Kidney tubule cell (primary cell): ENCODE measurements at places on chromosomes 6 and 20.

GRCh38 chr6:45369870-45370269 lies 7.9 kb downstream of the SUPT3H start:
- DNase-seq, result no peak

DNA sequence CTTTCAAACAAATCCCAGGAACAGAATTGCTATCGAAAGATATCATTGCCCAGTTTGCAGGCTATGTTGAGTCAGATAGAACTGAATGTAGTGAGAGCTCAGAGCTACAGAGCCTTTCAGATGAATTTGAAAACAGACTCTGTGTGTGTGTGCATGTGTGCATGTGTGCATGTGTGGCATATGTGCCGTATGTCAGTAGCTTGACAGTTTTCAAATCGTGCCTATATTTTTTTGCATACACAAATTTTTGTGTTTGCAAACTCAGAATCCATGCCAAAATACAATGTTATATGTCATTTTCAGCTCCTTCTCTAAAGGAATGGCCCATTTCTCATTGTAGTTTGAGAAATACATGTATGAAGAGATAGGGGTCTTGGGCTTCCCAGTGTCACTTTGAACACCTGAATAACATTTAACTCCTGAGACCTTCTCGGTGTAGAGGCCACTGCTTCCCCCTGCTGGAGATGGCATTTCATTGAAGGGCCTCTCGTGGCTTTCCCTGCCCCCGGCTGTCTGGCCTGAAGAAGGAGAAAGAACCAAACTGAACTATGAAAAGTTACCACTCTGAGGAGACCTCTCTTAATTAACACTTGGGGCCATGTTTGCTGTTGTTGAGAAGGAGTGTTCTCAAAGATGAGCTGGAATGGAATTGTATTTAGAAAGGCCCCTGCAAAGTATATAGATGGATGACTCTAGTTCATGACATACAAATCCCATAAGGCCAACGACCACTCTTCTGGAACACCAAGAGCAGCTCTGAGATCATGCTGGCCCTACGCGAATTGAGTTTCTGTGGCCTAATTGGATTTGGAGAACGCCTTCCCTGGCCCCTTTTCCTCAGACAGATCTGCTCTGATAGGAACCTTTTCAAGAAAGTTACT lies 58.7 kb downstream of the VAPB start:
- DNase-seq, result peak; percentile 63

DNA sequence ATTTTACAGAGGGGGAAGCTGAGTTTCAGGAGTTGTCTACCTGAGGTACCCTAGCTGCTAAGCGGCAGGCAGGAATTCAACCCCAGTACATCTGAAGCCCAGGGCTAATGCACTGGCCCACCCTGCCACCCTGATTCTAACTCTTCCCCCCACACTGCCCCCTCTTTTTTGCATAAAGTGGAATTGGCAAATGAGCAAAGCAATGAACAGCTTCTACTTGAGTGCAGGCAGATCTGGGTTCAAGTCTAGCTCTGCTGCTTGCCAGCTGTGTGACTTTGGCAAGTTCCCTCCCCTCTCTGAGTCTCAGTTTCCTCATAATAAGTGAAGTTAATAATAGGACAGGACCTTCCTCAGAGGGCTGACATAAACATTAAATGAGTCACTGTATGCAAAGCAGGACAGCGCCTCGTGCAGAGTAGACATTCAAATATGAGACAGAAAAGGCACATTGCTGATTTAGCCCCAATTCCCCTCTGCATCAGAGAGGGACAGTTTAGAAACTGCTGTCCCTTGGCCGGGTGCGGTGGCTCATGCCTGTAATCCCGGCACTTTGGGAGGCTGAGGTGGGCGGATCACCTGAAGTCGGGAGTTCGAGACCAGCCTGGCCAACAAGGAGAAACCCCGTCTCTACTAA lies 4.7 kb downstream of the ADA start:
- DNase-seq, result peak; percentile 53

GRCh38 chr6:36386495-36387439 lies 702 bp downstream of the ETV7 start:
- DNase-seq, result peak; percentile 73

DNA sequence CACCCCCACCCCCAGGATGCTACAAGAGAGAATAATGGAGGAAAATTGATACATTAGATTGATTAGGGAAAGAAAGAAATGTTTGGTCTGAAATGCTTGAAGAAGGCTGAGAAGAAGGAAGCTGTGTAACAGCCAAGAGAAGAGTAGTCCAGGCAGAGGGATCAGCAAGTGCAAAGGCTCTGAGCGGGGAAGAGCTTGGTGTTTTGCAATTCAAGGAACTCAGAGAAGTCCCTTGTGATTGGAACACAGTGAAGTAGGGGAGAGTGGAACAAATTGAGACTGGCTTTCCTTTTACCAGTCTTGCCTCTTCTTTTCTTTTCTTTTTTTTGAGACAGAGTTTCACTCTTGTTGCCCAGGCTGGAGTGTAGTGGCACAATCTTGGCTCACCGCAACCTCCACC lies 76.6 kb upstream of the CHD6 start:
- DNase-seq, result no peak

- DNase-seq, result no peak
These were observed 232.7 kb upstream of the TENT5A start for GRCh38 chr6:81985191-81985590.

GRCh38 chr6:90097356-90097755 lies 199.3 kb downstream of the BACH2 start:
- no peak for DNase-seq

DNA sequence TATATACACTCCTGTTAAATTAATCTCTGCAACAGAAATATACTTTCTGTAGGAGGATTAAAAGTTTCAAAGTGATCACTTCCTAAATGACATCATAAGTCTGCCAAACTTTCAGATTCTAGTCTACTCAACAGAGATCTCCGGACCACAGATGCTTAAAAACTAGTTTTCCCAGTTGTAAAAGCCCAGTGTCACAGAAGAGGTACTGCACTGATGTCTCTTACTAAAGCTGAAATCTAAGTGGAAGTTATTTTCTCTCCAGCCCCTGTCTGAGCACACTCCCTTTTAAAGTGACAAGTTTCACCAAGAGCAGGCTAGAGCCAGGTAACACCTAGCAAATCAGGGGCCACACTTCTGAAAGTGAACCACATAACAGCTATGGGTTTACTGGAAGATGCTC lies 71.6 kb upstream of the DST start:
- no peak for DNase-seq

DNA sequence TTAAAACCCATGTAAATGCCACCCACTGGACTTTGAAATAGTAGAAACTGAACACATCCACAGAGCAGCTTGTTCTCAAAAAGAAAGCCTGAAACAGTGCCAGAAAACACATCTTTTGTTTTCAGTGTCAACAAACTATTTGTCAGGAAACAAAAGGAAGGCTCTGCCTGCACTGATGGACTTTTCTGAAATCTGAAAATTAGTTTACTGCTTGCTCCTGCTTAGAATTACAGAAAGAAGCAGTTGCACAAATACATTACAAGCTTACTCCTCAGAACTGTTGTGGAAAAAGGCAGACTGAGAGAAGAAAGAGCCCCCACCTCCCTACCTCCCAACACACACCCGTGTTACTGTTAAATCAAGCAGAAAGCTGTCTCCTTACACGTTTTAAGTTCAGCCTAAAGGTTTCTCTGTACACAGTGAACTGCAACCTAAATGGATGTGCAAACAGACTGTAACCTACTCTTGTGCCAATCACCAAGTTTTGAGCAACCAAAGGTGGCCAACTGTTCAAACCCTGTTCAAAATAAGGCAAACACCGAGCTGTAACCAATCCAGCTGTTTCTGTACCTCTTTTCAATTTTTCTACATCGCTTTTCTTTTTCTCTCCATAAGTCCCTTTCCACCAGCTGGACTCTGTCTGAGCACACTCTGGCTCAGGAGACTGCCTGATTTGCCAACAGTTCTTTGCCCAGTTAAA lies 43.7 kb downstream of the FRK start:
- no peak for DNase-seq

GRCh38 chr20:50271176-50271575 lies 80.5 kb downstream of the CEBPB start:
- DNase-seq, result no peak

- DNase-seq, result no peak
These were observed 20.9 kb upstream of the PI3 start for GRCh38 chr20:45153752-45154151.

DNA sequence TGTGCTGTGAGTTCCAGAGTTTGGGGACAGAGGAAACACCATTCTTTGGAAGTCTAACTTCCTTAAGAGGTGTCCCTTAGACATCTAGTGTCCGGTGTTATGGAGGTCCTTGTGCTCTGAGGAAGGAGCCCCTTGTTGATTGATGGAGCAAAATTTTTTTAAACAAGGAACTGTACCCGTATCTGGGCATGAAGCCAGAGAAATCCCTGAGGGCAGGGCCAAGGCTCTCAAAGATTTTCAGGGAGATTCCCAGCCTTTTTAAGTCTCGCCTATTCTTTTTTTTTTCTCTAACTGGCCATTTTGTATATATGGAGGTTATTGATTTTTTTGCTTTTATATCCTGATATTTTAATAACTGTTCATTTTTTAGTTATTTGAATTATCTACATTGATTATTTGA lies 45.9 kb downstream of the TRIM38 start:
- no peak for DNase-seq

GRCh38 chr20:20489648-20490341 lies 121.9 kb downstream of the INSM1 start:
- no peak for DNase-seq

GRCh38 chr6:113587078-113587699 lies 270.0 kb upstream of the MARCKS start:
- DNase-seq, result no peak

GRCh38 chr6:4010689-4011090 lies 68.2 kb downstream of the FAM217A start:
- DNase-seq, result no peak

DNA sequence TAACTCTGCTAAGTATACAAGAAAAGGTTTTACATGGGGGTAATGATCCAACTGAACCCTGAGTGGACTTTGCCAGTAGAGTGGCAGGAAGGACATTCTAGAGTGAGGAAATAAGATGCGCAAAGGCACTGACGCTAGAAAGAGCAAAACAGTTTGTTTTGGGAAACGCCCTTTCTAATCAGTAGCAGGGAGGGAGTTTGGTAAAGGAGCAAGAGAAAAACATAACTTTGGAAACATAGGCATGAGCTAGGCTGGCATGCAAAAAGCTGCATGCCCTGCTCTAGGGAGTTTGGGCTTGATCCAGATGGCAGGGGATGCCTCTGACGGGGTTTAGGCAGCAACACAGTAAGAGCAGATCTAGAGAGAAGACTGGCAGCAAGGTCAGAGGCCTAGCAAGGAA lies 135.2 kb downstream of the DST start:
- no peak for DNase-seq

- peak; percentile 97 for DNase-seq
These were observed 70.7 kb downstream of the PDE7B start for GRCh38 chr6:135922174-135922573.

- DNase-seq, result no peak
These were observed 241.4 kb downstream of the SLC24A3 start for GRCh38 chr20:19453862-19454261.

- DNase-seq, result peak; percentile 67
These were observed 394.4 kb upstream of the CDH4 start for GRCh38 chr20:60857708-60858107.

- peak; percentile 75 for DNase-seq
These were observed 10.0 kb upstream of the PFDN4 start for GRCh38 chr20:54197621-54198604.

- peak; percentile 33 for DNase-seq
These were observed 36.5 kb upstream of the MPC1 start for GRCh38 chr6:166419286-166419685.

GRCh38 chr6:132140189-132140588 lies 189.0 kb upstream of the CCN2 start:
- no peak for DNase-seq

GRCh38 chr20:10758446-10758845 lies 84.6 kb upstream of the JAG1 start:
- peak; percentile 82 for DNase-seq

- DNase-seq, result peak; percentile 20
These were observed 276.0 kb downstream of the TFAP2A start for GRCh38 chr6:10138917-10139316.

DNA sequence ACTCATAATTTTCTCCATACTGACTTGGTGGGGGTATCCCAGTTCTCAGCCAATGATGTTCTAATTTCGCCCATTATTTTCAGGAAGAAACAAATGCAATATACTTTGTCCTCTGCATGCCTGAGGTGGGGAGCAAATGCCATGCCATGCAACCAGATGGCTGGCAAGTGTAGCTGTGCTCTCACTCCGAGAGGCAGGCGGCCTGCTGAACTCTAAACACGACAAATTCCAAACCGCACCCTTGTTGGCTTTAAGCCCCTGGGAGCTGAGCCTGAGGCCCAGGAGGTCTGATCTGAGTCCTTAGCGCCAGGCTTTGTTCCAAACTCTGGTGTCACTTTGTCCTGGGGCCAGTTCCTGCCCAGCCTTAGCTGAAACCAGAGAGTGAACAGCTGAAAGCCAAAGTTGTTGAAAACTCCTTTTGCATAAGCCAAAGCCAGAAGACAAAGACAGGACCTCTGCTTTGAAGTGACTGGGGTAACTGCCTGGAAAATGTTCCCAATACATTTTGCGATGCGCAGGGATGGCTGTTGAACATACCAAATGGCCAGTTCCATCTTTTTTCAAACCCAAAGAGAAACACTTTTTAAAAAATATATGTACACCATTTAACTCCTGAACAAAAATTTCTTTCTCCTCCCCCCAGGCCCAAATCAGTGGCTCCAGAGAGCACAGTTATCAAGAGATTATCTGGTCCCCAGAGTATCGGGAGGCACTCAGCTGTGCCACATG lies 46.2 kb downstream of the TTI1 start:
- DNase-seq, result no peak

- no peak for DNase-seq
These were observed 7.6 kb downstream of the RIPOR2 start for GRCh38 chr6:24927985-24928745.

GRCh38 chr20:56575157-56575556 lies 42.1 kb downstream of the FAM209B start:
- DNase-seq, result no peak

DNA sequence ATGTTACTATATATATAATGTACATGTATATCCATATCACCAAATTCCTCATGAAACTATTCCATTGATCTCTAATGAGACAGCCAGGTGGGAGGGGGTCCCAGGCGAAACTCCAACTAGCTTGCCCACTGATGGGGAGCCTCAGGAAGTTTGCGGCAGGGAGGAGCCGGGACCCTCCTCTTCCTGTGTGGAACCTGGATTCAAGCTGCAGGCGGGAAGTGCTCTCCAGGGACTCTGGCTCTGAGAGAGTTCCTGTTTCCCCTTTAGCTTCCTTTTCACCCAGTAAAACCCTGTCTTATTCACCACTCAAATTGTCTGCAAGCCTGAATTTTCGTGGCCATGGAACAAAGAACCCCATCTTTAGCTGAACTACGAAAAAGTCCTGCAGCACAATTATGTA lies 152.2 kb downstream of the OPN5 start:
- DNase-seq, result no peak

- no peak for DNase-seq
These were observed 293.5 kb downstream of the PRL start for GRCh38 chr6:22003287-22003686.

- peak; percentile 52 for DNase-seq
These were observed 658 bp downstream of the RIN2 start for GRCh38 chr20:19758501-19759331.
